Right renal cortex interstitium (tissue), 3 donors: ENCODE measurements at places on chromosomes 12 and 14. TPM values are rescaled to one million over a fixed set of nuclear protein-coding genes. Genes with fewer than 3 reads are reported as not detected.

- DNase-seq = no peak
These were observed 15.0 kb downstream of the WNT5B start for GRCh38 chr12:1643905-1644533.

The ZC2HC1C gene
- 7.3 TPM for polyA plus RNA-seq

- no peak for DNase-seq
These were observed 13.0 kb upstream of the RHOJ start for GRCh38 chr14:63191211-63191610.

- no peak for DNase-seq
These were observed 48.0 kb downstream of the SLC6A12 start for GRCh38 chr12:165862-166368.

- no peak for DNase-seq
These were observed 75.1 kb upstream of the ST8SIA1 start for GRCh38 chr12:22409377-22410164.

DNA sequence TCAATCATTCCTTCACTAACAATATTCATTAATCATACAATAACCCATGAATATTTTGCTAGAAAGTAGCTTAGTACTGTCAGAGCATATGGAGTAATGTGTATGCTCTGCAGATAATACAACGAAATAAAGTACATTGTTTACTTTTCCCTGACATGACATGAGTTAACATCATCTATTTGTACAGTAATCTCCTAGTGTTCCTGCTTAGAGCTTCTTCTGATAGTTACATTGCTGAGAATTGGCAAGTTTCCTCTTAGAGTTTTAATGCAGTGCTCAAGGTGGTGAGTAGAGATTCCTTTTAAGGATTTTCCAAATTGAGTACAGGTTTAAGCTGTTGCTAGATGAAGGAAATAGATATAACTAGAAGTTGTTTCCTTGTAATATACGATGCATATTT is 164.5 kb upstream of the NPAS3 start:
- no peak for DNase-seq

The FIGNL2 gene
- polyA plus RNA-seq = 3.3 TPM

DNA sequence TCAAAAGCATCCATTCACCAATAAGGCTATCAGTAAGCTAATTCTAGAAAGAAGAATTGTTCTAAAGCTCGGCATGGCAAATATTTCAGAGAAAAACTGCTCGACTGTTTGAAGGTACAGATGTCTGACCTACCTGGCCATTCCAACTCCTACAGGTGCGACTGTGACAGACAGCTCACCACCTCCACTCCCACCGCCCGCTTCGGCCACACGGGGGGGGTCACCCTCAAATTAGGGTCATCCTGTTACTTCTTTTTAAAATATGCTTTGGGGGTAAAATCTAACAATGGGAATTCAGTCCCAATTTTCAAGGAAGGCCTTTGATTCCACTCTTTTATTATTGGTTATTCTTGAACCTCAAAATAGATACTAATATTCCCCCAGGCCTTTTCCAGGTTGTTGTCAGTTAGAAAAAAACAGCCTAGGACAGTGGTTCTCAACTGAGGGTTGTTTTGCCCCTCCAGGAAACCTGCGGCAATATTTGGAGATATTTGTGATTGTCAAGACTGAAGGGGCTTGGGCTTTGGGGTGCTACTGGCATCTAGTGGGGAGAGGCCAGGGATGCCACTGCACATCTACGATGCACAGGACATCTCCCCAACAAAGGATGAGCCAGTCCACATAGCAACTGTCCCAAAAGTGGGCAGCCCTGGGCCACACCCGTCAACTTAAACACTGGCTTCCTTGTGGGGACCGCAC is 81.2 kb downstream of the BCL11B start:
- no peak for DNase-seq

DNA sequence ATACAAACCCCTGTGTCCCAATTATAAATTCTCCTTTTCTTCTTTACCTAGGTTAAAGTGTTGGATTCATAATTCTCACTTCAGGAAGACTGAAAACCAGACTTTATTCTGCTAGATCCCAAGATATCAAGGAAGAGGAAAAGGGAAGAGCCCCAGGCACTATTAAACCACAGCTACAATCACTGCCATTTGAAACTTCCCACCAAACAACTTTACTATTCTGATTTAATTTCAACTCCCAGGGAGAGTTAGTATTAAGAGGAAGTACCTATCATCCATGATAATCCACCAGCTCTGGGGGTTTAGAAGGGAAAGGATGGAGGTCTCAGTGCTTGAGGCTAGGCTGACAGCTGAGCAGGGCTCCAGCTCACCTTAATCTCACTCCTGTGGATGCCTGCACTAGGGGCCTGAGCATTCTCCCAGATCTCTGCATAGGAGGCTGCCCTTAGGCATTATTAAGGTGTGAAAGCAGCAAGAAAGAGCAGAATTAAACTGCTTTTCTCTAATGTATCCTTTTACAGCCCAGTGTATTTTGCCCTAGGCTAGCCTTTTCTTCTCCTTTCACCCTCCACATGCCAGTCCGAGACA is 52.9 kb downstream of the MYF5 start:
- no peak for DNase-seq

The SERPINA4 gene
- 1.5 TPM for polyA plus RNA-seq

DNA sequence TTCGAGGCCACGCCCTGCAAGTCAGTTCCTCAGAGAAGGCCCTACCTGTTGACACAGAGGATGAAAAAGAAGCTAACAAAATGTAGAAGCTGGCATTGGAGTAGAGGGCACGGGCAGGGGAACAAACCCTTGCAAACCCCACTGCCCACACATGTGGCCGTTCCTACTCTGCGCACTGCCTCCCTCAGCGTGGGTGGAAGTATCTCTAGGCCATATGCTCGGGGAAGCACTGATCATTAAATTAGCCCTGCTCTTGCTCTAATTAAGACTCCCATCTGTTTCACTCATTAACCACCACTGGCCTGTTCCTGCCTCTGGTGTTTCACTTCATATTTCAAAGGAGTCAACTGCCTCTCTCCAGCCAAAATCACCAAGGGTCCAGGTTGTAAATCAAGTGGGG is 201.2 kb upstream of the SFSWAP start:
- DNase-seq = no peak

DNA sequence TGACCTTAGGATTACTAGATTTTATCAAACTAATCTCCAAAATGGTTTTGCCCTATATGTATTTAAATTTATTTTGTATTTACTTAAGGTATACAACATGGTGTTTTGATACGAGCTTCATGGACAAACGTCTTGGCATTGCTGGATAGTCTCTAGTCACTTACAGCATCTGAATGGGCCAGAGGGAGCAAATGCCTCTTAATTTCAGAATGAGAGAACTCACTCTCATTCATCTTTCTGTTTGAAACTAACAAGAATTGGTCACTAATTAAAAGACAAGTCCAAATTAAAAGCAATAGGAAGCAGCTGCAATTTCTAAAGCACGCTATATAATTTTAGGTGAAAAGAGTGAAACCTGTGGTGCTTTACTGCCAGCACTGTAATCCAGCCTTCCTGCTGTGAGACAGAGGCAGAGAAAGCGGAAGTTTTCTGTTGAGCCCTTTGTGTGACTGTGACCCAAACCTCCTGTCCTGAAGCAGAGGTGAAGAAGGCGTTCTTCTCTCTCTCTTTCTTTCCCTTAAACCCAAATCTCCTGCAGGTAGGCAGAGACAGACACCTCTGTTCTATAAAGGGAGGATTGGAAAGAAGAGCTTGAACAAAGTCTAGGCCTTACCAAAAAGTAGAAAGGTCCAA is 184.6 kb upstream of the NAV3 start:
- DNase-seq = no peak

The RFX4 gene
- polyA plus RNA-seq = not detected

The ANKRD33 gene
- polyA plus RNA-seq = 0.10 TPM

- no peak for DNase-seq
These were observed 21.3 kb upstream of the PAPLN start for GRCh38 chr14:73216030-73216429.

DNA sequence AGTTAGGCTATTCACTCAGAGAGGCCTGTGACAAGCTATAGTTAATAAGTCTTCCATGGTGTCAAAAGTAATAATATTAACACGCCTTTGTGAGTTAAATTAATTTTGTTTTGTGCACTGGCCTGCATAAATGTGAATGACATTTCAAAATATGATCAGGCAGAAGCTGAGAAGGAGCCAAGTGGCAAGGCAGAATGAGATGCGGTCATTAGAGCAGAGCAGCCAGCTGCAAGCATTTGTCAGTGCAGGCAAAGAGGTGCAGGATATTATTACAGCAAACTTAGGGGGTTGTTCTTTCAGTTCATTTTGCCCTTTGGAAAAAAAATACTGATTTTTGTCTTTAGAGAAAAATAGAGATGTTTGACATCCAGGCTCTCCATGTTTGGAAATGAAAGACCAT is 364.5 kb downstream of the PAWR start:
- no peak for DNase-seq

DNA sequence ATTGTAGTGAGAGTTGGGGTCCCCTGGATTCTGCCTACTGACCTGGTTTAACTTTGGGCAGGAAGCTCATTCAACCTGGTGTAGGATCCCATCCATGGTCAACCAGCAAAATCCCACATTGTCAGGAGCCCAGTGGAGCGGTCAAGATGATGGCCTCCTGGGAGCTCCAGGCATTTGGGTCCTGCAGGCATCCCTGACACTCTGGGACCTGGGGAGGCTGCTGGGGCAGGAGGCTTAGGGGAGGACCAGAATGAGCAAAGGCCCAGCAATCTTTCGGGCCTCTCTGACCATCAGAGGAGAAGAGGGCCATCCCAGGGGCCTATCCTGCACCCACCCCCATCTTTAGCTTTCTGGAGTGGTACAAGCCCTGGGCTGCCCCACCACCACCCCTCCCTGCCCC is 104.0 kb downstream of the PRMT8 start:
- DNase-seq = no peak

- DNase-seq = no peak
These were observed 15.0 kb upstream of the EMP1 start for GRCh38 chr12:13181375-13182070.

The HSP90AA1 gene
- polyA plus RNA-seq = 890 TPM

The ACSM4 gene
- polyA plus RNA-seq = not detected

GRCh38 chr12:103518899-103519298 is 23.1 kb upstream of the C12orf42 start:
- no peak for DNase-seq

DNA sequence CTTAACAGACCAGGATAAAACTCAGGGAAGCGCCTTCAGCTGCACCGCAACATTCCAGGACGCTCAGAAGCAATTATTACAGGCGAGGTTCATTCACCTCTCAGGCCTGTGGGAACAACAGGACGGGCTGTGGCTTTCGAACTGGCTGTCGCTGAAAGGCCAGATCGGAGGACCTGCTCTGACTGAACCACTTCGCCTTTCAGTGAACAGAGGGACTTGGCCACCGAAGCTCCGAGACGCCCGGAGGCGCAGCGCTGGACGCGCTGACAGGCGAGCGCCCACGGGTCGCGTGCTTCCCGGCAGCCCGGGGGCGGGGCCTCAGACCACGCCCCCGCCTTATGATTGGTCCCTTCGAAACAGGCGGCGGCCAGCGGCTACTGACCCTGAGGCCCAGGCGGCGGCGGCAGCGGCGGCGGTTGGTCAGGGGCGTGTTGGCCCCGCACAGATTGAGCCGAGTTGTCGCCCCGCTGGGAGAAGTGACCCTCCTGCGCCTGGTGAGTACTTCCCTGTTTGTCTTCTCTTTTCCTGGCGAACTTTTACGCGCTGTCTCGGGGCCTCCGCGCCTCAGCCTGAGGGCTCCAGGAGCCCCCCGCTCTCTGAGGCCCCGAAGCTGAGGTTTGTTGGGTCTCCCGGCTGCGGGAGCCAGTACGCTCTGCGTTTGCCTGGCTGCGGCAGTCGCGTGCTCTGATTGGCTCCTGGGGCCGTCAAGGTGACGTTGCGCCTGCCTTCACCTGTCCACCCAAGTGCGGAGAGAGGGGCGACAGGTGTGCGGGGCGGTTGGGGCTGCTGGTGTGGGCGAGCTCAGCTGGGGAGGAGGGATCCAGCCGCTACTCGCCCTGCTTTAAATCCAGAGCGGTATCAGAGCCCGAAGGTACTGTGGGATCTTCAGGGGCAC is at the start of gene GAS2L3:
Gene GAS2L3 (plus strand): TSS at position 393 of the 895 bp plus-strand sequence. CDS start 21,221 bp downstream, outside the sequence.
- DNase-seq = peak; percentile 71

DNA sequence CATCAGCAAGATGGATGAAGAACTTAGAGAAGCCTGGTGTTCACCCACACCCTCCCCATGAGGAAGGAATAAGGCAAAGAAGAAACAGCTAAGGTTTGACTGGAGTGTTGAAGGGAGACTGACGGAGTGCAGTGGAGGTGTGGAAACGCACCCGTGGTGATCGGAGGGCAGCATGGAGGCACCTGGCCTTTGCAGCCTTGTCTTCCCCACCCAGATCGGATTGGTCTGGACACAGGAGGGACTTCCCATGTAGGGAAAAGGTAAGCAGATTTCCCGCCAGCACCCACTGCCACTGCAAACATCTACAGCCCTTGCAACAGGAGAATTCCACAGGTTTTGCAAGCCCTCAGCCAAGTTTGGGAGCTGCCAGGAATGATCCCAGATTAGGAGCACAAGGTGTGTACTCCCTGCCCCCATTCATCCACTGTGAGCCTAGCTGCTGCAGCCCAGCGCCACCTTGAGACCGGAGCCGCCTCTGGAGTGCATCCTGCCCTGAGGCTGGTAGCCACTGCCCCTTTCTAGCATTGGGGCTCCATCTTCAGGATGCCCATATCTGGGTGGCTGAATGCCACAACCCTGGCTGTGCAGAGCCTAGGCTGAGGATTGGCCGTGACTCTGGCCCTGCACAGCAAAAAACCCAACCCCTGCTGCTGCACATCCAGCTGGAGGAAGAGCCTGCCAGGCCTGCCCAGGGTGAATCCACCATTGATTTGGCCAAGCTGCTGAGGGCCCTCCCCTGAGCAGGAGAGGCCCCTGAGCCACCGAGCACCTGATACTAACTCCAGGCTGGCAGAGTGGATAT is 411.1 kb downstream of the TMEM121 start:
- DNase-seq = no peak
